ENCODE measurements at places on chromosomes 2 and 18.

DNA sequence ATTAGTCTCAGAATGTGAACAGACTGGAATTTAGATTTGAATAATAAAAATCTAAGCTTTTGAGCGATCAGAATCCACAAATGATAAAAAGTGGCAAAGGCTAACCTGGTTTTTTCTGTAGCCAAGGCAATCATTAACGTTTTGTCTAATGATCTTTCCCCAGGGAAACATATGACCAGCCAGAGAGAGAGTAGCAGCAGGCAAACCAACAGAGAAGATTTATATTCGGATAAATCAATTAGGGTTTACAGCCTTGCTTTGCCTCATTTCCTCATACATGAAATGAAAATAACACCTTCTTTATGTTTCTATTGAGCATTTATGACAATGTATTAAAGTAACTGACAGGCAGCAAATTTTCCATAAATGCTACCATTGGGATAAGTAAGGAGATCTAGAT, 14.5 kb downstream of the TIA1 start:
- no peak for DNase-seq

- DNase-seq = no peak
Observed at GRCh38 chr18:57674891-57675290, 53.3 kb upstream of the NARS1 start.

- DNase-seq = no peak
Observed at GRCh38 chr2:241094172-241094571, 7.9 kb downstream of the MTERF4 start.

DNA sequence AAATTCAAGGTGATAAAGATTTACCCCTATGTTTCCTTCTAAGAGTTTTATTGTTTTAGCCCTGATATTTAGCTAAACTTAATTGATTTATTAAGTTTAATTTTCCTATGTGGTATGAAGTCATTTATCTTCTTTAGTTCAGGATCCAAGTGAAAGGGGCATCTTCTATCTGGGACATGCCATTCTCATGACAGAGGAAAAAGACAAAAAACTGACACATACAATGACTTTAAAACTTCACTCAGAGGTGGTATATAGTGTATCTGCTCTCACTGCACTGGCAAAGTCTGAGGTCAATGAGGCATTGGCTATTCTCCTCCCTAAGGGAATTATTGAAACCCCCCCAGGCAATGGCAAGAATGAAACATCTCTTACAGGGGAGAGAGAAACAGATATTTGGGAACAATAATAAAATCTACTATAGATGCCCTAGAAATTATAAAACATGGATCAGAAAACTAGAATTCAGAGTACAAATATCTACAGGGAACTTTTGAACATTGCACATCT, 237.4 kb downstream of the MYCN start:
- DNase-seq = no peak

DNA sequence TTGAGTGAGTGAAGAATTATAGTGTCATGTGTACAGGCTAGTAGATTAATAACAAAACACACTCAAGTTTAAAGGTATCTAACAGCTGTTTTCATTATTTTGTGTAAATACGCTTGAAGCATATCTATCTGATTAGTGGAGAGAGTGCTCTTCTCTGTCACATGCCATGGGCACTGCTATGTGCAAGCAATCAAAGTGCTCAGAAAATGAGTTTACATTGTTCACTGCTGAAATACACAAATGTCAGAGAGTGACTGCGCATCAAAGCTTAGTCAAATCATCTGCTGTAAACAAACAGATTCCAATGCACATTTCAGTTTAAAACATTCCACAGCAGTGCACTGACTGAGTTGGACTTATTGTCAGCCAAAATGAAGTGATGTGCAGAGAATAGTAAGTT, 423.4 kb downstream of the ZEB2 start:
- DNase-seq = no peak

DNA sequence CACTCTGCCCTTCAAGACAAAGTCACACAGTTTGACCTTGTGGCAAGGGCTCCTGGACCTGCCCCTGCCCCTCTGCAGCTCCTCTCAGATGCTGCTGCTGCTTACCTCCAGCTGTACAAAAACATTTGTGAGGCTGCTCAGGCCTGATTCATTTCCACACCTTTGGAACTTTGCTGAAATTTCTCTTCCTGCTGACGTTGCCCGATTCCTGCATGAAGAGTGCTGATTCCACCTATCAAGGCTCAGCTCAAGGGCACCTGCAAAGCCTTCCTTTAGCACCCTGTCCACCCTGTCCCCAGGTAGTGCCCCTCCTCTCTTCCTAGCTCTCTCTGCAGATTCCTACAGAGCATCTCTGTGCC, 738.3 kb upstream of the HS6ST1 start:
- DNase-seq = no peak

GRCh38 chr2:12424219-12424618, 292.5 kb upstream of the TRIB2 start:
- no peak for DNase-seq

GRCh38 chr2:8134985-8135682, 546.7 kb upstream of the ID2 start:
- DNase-seq = no peak

DNA sequence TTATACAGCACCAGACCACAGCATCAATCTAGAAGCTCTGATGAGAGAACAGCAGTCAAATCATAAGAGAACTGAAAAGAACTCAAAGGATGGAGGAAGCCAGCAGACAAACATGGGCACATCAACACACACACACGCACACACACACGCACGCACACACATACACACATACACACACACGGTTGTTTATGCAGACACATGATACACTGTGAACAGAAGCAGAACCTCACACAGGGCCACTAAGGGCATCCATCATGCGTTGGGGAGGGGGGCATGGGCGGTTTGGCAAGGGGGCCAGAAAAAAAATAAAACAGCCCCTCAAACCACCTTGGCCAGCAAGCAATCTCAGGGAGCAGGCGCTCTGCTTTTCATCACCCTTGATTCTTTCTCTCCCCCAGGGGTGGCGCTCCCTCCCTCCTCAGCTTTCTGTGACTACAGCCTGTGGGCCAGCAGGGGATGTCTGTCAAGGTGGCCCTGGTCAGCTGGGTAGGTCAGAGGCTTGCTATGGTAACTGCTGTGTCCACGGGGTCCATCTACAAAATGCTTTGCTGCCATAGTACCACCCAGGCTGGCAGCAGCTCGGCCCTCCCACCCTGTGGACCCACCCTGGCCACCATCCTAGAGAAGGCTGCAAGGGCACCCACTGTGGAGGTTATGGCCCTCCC, 318.0 kb downstream of the CELF4 start:
- DNase-seq = no peak

DNA sequence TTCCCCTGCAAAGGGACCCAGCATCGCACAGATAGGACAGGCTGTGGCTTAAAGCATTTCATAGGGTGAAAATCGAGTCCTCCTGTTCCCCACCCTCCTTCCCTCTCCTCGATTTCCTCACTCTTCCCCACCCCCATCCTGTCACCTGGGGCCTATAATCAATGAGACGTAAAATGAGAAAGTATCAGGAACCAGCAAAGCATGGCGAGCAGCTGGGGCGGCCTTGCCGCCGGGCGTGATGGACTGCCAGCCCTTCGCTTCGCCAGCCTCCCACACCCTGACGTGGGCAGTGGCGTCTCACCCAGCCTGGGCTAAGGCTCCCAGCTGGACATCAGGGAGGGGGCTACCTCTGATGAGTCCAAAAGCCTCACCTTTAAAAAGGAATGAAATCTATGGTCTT, 11.1 kb downstream of the SLC30A3 start:
- no peak for DNase-seq

GRCh38 chr2:142323206-142323605, 192.4 kb upstream of the LRP1B start:
- no peak for DNase-seq

GRCh38 chr2:204732019-204732418, 186.7 kb downstream of the PARD3B start:
- DNase-seq = no peak

DNA sequence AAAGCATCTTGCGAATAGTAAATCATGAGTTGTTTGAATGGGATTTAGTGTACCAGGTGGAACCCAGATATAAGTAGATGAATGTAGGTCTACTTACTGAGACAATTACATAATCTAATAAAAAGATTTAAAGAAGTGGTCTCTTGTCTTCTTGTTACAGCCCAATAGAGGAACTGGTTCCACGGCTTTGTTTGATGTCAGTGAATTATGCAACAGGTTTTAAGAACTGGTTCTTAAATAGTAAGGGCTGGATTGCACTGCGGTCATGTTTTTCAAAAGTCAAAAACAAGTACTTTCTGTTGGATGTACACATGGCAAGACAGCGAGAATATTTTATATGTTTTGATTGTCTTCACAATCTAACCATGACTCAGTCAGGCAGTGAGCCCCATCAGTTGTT, 15.4 kb upstream of the SLC9A2 start:
- no peak for DNase-seq

- no peak for DNase-seq
Observed at GRCh38 chr2:216130346-216130971, 21.3 kb downstream of the XRCC5 start.

GRCh38 chr18:34695310-34695709, 14.8 kb upstream of the DTNA start:
- no peak for DNase-seq

- DNase-seq = peak; percentile 89
Observed at GRCh38 chr18:62881509-62882016, 166.2 kb downstream of the PHLPP1 start.

DNA sequence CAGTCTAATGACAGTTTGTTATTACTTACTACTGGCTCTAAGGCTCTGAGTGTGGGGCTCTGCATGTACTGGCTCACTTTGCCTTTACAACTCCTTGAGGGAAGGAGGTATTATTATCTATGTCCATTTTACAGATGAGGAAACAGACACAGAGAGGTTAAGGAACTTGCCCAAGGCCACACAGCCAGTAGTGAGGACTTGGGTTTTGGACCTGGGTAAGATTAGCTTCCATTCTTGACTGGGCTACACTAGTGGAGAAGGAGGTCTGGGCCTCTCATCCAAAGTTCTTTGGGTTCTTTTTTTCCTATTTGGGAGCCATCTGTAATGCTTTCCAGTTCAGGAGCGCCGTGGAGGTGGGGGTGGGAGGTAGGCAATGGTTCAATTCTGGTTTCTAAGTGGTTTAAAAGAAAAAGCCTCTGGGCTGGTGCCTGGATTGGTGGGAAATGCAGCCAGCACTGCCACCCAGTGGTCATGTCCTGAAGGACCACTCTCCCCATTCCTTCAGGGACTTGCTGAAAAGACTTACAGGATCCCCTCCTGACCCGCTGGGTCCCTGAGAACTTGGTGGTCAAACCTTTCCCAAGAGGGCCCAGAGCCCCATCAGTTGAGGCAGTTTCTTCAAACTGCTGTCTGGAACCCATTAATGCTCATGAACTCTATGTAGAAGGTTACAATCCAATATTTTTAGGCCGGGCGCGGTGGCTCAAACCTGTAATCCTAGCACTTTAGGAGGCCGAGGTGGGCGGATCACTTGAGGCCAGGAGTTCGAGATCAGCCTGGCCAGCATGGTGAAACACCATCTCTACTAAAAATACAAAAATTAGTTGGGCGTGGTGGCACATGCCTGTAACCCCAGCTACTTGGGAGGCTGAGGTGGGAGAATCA, 38.6 kb upstream of the NOTO start:
- DNase-seq = peak; percentile 79

DNA sequence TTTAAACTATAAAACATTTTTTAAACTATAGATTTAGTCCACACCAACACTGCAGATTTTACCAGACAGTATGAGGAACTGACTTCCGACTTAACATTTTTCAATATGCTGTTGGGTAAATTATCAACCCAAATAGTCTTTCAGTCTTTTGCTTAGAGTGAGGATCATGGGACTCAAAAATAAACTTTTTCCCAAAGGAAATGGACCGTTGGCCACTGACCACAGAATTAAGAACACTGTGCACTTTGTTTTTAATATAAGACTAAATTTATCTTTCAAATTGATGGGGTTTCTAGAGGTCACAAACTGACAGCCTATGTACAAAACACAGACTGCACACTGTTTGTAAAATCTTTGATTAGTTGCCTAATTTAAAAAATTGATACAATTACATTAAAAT, 44.9 kb downstream of the FIGN start:
- DNase-seq = peak; percentile 33

GRCh38 chr2:75087736-75088135, 111.6 kb downstream of the TACR1 start:
- no peak for DNase-seq

Measured in ACHN (cell line).